ENCODE measurements at places on chromosomes 11 and 22.
A peak's percentile ranks its signal among the peaks of the same experiment; 100 is the strongest.

DNA sequence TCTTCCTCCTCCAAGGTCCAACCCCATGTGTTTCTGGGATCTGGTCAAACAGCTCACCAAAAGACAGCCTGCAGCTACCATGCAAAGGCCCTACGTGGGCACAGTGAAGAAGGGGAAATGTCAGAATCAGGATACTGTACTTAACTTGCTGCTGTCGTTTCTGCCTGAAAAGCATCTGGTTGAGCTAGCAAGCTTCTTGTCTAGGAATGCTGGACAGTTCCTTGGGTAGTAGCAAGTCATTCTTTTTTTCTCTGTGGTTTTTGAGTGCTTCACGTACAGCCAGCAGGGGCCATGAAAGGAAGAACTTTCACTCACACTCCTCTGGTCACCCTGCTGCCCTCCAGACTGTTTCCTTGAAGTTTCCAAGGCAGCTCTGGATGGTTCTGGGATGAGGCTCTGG lies 24.7 kb downstream of the RCOR2 start:
- no peak overlapping the region for H3K4me3 ChIP-seq
- peak overlapping the region; percentile 74 for H3K27ac ChIP-seq
- no peak for DNase-seq
- H3K4me1 ChIP-seq = peaks cover 78% of the 10 kb centered on the region

GRCh38 chr11:105489446-105489845 lies 120.4 kb upstream of the GRIA4 start:
- H3K4me3 ChIP-seq = no peak overlapping the region
- H3K27me3 ChIP-seq = peaks cover 4% of the 10 kb centered on the region
- no peaks in the 10 kb centered on the region for H3K36me3 ChIP-seq
- H3K4me1 ChIP-seq = no peaks in the 10 kb centered on the region
- DNase-seq = no peak
- no peak overlapping the region for H3K27ac ChIP-seq

- no peaks in the 10 kb centered on the region for H3K36me3 ChIP-seq
- H3K27me3 ChIP-seq = peaks cover 35% of the 10 kb centered on the region
- no peak overlapping the region for H3K4me3 ChIP-seq
Measured at GRCh38 chr11:133636711-133637355, 104.5 kb upstream of the OPCML start.

GRCh38 chr11:66976028-66976467 lies 944 bp downstream of the C11orf86 start:
- H3K4me3 ChIP-seq = no peak overlapping the region
- no peak for DNase-seq
- peaks cover 20% of the 10 kb centered on the region for H3K27me3 ChIP-seq
- no peaks in the 10 kb centered on the region for H3K4me1 ChIP-seq
- no peaks in the 10 kb centered on the region for H3K36me3 ChIP-seq

GRCh38 chr22:25853501-25854284 lies 111.7 kb downstream of the MYO18B start:
- no peak overlapping the region for H3K27ac ChIP-seq
- H3K4me1 ChIP-seq = no peaks in the 10 kb centered on the region
- DNase-seq = no peak
- H3K36me3 ChIP-seq = no peaks in the 10 kb centered on the region
- peaks cover 44% of the 10 kb centered on the region for H3K27me3 ChIP-seq
- H3K4me3 ChIP-seq = no peak overlapping the region

DNA sequence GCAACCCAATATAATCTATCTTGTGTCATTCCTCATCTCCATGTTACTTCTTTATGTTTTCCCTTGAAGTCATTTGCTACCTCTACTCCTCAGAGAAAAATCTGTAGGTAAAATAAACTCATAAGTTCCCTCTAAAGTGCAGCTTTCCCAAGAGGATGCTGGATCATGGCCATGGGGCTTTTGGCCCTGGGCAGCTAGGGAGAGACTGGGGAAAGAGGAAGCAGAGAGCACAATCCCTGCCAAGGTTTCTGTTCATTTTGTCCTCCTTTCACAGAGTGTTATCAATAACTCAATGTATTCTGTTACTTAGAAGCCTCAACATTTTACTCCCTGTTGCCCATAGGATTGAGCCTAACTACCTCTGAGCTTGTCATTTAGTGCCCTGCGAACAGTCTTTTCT lies 9.0 kb downstream of the RNF121 start:
- no peaks in the 10 kb centered on the region for H3K27me3 ChIP-seq
- peaks cover 5% of the 10 kb centered on the region for H3K36me3 ChIP-seq
- H3K27ac ChIP-seq = no peak overlapping the region
- no peak overlapping the region for H3K4me3 ChIP-seq
- H3K4me1 ChIP-seq = peaks cover 16% of the 10 kb centered on the region

DNA sequence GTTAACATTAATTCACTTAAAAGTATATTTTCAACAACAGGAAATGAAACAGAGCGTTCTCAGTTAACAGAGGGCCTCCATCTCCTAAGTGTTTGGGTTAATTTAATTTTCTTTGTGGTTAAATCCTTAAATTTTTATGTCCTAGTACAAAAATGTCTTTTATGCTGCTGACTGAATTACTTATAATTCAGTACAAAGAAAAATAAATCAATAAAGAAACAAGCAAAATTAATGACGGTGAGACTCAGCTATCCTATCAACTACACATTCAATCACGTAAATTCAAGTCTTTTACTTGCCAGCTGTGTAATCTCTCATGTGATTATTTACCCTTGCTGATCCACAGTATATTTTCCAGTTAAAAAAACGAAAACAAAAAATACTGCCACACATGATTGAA lies 81.4 kb downstream of the BBOX1 start:
- DNase-seq = no peak
- no peaks in the 10 kb centered on the region for H3K4me1 ChIP-seq
- H3K27me3 ChIP-seq = peaks cover 2% of the 10 kb centered on the region
- H3K36me3 ChIP-seq = no peaks in the 10 kb centered on the region

DNA sequence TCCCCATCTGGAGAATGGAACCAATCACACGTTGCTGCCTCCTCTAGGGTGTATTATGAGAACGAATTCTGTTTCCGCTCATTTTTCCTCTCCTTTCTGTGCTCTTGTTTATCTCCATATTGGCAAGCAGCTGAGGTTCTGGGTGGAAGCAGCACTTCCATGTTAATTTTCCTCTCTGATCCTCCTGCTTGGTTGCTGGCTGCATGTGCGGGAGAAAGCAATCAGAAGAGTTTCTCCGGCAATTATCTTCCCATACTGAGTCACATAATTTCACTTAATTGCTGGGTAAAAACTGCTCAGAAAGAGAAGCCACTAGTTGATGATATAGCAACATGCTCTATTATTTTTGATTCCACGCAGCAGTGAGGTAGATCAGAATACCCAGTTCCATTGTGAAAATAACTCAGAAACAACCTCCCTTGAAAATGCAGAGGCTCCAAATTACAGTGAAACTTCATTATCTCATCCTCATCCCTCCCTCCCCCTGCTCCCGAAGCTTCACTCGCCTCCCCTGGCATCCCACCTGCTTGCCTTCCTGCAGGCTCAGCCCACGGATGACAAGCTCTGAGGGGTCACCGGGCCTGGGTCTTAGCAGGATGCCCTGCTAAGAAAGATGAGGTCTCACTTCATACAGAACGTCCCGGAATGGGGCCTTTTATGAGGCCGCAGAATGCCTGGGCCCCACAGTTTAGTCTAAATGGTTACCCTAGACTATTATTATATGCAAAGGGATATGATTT lies 20.4 kb downstream of the FXYD6 start:
- no peak for DNase-seq
- H3K27ac ChIP-seq = no peak overlapping the region
- no peak overlapping the region for H3K4me3 ChIP-seq
- peaks cover 3% of the 10 kb centered on the region for H3K36me3 ChIP-seq
- H3K4me1 ChIP-seq = no peaks in the 10 kb centered on the region

DNA sequence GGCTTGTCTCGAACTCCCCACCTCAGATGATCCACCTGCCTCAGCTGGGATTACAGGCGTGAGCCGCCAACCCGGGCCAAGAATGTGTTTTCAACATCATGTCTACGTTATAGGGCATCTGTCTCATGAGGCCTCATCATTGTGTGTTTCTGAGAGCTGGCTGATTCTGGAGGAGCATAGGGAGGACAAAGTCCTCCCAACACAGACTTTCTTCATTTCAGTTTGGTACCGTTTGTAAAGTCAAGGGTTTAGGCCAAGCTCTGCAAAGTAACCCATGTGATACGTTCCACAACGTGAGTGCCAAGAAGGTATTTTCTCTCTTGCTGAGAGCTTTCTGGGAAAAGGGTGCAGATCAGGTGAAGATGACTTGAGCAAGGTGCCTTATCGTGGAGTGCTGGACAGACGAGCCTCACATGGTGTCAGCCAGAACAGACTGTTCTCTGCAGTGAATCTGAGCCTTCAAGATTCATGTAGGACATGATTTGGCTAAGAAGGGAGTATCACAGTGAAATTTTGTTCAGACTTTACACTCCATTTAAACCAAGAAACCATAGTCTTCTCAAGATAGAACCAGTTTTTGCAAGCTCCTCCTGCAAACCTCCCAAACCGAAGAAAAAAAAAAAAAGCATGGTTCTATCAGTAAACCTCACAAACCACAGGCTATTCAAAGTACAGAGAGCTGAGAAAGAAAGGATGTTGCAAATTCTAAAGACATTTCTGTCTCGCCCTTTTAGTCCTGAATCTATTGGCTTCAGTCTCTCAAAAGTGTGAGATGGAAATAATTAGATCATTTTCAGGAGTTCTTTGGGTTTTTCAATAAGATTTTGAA lies 71.7 kb downstream of the DBX1 start:
- peaks cover 21% of the 10 kb centered on the region for H3K27me3 ChIP-seq
- no peak for DNase-seq
- H3K4me1 ChIP-seq = peaks cover 8% of the 10 kb centered on the region
- H3K27ac ChIP-seq = no peak overlapping the region
- H3K36me3 ChIP-seq = no peaks in the 10 kb centered on the region

- DNase-seq = peak; percentile 14
- peaks cover 63% of the 10 kb centered on the region for H3K36me3 ChIP-seq
- peak overlapping the region; percentile 71 for H3K4me3 ChIP-seq
- H3K27me3 ChIP-seq = no peaks in the 10 kb centered on the region
Measured at GRCh38 chr22:24060375-24060788, 49.3 kb downstream of the CABIN1 start.

DNA sequence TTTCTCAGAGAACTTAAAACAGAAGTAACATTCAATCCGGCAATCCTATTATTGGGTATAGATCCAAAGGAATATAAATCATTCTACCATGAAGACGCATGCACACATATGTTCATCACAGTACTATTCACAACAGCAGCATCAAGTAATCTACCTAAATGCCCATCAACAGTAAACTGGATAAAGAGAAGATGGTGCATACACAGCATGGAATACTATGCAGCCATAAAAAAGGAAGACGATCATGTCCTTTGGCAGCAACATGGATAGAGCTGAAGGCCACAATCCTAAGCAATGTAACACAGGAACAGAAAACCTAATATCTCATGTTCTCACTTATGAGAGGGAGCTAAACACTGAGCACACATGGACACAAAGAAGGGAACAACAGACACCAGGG lies 6.3 kb upstream of the ISX start:
- H3K4me3 ChIP-seq = no peak overlapping the region
- no peak for DNase-seq
- H3K27ac ChIP-seq = no peak overlapping the region
- no peaks in the 10 kb centered on the region for H3K4me1 ChIP-seq
- peaks cover 8% of the 10 kb centered on the region for H3K27me3 ChIP-seq

DNA sequence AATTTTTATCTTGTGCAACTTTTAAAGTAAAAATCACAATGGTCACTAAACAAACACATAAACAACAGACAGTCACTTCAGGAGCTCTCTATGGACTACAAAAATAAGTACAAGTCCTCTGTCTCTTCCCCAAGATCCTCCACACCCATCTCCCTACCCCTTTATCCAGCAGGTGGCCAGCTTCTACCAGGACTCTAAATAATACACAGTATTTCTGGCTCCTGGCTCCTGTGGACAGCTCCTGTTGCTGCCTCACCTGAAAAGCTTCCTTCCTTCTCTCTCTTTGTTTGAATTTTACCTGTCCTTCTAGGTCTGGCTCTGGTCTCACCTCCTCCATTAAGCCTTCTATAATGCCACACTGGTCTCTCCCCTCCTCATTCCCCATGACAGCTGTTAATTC lies 86.1 kb downstream of the CLPB start:
- H3K4me3 ChIP-seq = no peak overlapping the region

- no peak for DNase-seq
- H3K4me3 ChIP-seq = peak overlapping the region; percentile 60
- peaks cover 13% of the 10 kb centered on the region for H3K4me1 ChIP-seq
- peak overlapping the region; percentile 5 for H3K27ac ChIP-seq
- H3K36me3 ChIP-seq = no peaks in the 10 kb centered on the region
- H3K27me3 ChIP-seq = no peaks in the 10 kb centered on the region
Measured at GRCh38 chr22:50490531-50491308, 4.1 kb downstream of the MIOX start.

DNA sequence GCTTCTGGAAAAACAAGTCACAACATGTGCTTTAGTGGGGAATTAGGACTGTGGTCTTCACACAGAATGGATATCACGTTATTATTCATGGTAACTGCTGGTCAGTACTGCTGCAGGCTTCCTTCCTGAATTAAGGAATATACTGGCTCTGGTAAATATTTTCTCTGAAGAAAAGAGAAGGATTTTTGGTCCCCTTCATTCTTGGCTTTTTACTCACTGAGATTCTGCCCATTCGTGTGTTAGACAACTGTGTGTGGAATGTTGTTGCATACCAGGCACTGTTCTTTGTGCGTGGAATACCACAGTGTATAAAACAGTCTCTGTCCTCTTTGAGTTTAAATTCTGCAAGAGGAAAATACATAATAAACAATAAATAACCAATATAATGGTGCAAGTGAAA lies 80.3 kb downstream of the ALX4 start:
- DNase-seq = no peak
- peaks cover 21% of the 10 kb centered on the region for H3K36me3 ChIP-seq
- peaks cover 11% of the 10 kb centered on the region for H3K4me1 ChIP-seq
- H3K27ac ChIP-seq = no peak overlapping the region
- H3K4me3 ChIP-seq = no peak overlapping the region
- no peaks in the 10 kb centered on the region for H3K27me3 ChIP-seq
